ENCODE measurements at places on chromosomes 2 and 18.
A peak's percentile ranks its signal among the peaks of the same experiment; 100 is the strongest.

- H3K27ac ChIP-seq, result no peak overlapping the region
- peaks cover 45% of the 10 kb centered on the region for H3K4me1 ChIP-seq
- no peaks in the 10 kb centered on the region for H3K36me3 ChIP-seq
- peaks cover 32% of the 10 kb centered on the region for H3K27me3 ChIP-seq
Measured at GRCh38 chr2:169361706-169362117, 622 bp downstream of the LRP2 start.

GRCh38 chr2:111975053-111975552 lies 76.7 kb downstream of the MERTK start:
- H3K36me3 ChIP-seq, result peaks cover 11% of the 10 kb centered on the region
- peak; percentile 75 for DNase-seq
- no peak overlapping the region for H3K4me3 ChIP-seq

DNA sequence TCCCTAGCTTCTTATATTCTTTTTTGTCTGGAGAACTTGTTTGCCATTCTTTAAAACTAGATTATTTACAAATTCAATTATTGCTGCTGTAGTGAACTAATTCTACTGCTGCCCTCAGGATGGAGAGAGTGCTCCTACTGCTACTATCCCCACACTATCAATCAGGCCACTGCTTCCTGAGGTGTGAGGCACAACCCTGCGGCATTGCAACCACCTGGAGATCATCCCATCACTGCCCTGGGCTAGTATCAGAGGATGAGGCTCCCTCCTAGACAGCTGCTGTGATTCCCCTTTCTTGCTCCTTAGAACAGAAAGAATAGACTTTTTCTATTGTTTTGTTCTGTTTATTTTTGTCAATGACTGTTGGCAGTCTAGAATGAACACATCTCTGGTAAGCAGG lies 146.6 kb downstream of the CDH19 start:
- H3K27me3 ChIP-seq, result no peaks in the 10 kb centered on the region
- H3K4me3 ChIP-seq, result no peak overlapping the region
- no peaks in the 10 kb centered on the region for H3K4me1 ChIP-seq

DNA sequence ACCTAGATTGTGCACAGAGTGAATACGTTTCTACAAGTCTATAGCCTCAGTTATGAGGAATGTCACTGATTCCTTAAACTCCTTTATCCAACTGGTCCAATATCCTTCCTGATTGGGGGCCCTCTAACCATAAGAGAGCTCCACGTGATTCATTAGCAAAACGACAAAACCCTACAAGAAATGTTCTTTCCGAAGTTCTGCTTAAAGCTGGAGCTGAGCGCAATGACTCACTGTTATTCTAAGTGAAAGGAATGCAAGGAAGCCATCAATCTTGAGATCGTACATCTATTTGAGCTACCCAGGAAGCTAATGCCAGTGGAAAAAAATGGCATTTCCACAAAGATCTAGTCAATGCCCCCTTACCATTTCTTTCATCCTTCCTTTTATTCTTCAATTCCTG lies 354.9 kb upstream of the CDH20 start:
- peak overlapping the region; percentile 48 for H3K27ac ChIP-seq
- H3K27me3 ChIP-seq, result no peaks in the 10 kb centered on the region
- DNase-seq, result no peak
- no peak overlapping the region for H3K4me3 ChIP-seq
- peaks cover 13% of the 10 kb centered on the region for H3K4me1 ChIP-seq

DNA sequence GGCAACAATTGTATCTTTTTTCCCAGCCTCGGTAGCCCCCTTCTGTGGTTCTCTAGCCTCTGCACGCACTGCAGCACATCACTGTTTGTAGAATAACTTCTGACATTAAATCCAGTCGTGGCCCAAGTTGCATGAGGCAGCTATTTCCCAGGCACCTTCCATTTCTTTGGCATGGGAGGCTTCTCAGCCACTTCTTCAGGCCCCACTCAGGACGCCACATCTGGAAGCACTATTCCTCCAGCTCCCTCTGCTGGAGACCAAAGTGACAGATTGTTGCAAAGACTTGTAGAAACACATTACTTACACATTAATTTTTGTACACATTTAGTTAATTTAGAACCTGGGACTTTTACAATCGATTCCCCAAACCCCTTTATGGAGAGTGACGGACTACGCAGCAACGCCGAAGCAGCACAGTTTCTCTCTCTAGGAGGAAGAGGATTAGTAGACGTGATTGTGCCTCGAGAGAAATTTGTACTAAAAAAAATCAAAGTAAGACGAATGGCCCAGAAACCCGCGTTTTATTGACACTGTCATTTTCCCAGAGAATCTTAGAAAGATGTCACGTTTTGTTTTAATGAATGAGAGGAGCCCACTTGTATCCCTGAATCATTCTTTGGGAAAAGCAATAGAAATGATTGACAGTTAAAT lies 57.8 kb upstream of the RGPD5 start:
- H3K27ac ChIP-seq, result no peak overlapping the region
- no peaks in the 10 kb centered on the region for H3K27me3 ChIP-seq
- H3K36me3 ChIP-seq, result no peaks in the 10 kb centered on the region
- no peaks in the 10 kb centered on the region for H3K4me1 ChIP-seq
- peak; percentile 75 for DNase-seq

- no peaks in the 10 kb centered on the region for H3K27me3 ChIP-seq
- no peaks in the 10 kb centered on the region for H3K36me3 ChIP-seq
- H3K27ac ChIP-seq, result no peak overlapping the region
- no peaks in the 10 kb centered on the region for H3K4me1 ChIP-seq
- no peak for DNase-seq
Measured at GRCh38 chr2:72080286-72081145, 67.1 kb downstream of the CYP26B1 start.

GRCh38 chr2:70901227-70902066 lies 34.3 kb upstream of the ATP6V1B1 start:
- H3K27me3 ChIP-seq, result no peaks in the 10 kb centered on the region
- peak overlapping the region; percentile 18 for H3K27ac ChIP-seq
- H3K4me1 ChIP-seq, result peaks cover 35% of the 10 kb centered on the region
- H3K4me3 ChIP-seq, result peak overlapping the region; percentile 51
- DNase-seq, result no peak

GRCh38 chr2:201654616-201655384 lies 11.5 kb upstream of the TMEM237 start:
- peak overlapping the region; percentile 11 for H3K27ac ChIP-seq
- H3K27me3 ChIP-seq, result no peaks in the 10 kb centered on the region
- H3K36me3 ChIP-seq, result no peaks in the 10 kb centered on the region

- H3K4me3 ChIP-seq, result no peak overlapping the region
- H3K36me3 ChIP-seq, result no peaks in the 10 kb centered on the region
- H3K27me3 ChIP-seq, result no peaks in the 10 kb centered on the region
- no peaks in the 10 kb centered on the region for H3K4me1 ChIP-seq
- DNase-seq, result no peak
Measured at GRCh38 chr2:38394903-38395341, 17.8 kb upstream of the ATL2 start.

GRCh38 chr2:127695491-127696472 lies 5.5 kb upstream of the SFT2D3 start:
- H3K4me1 ChIP-seq, result peaks cover 24% of the 10 kb centered on the region
- peak overlapping the region; percentile 62 for H3K27ac ChIP-seq
- peak; percentile 89 for DNase-seq
- H3K4me3 ChIP-seq, result peak overlapping the region; percentile 44
- H3K36me3 ChIP-seq, result no peaks in the 10 kb centered on the region

- no peak for DNase-seq
- H3K36me3 ChIP-seq, result no peaks in the 10 kb centered on the region
- no peaks in the 10 kb centered on the region for H3K27me3 ChIP-seq
- H3K4me1 ChIP-seq, result no peaks in the 10 kb centered on the region
- H3K4me3 ChIP-seq, result no peak overlapping the region
Measured at GRCh38 chr2:135457279-135457678, 73.7 kb downstream of the ZRANB3 start.

All from tibial artery (tissue), 4 donors.